Pancreas (tissue), 10 donors: ENCODE measurements at places on chromosomes 3 and 15.

DNA sequence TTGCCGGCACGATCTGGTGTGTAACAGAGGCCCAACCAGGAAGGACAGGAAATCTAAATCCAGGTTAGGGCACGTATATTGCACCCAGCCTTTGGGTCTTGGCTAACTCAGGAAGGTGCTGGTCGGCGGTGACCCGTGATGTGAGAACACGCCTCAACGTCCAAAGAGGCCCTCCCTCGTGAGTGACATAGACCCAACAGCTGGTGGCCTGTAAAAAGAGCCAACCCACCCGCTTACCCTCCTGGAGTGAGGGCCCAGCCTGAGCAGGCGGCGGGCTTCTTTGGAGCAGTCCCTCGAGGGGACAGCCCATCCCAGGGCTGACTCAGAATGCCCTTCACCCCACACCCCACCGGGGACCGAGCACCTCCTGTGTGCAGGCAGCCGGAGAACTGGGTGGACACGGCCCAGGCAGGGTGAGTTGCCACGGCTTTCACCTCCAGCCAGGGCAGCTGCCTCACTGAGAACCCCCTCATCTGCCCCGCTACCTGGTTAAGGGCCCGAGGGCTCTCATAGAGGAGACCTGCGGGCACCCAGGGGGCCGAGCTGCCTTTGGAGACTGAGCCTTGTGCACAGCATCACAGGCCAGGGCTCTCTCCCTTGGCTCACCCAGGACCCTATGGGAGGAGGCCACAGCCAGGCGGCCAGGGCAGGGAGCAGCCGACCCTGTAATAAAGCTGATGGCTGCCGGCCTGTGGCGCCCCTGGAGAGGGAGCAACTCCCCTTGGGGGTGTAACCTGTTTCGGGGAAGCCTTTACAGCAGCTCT lies 41.8 kb downstream of the ZNF710 start:
- no peak for DNase-seq

GRCh38 chr15:39232512-39232911 lies 348.4 kb upstream of the THBS1 start:
- no peak for DNase-seq

GRCh38 chr3:179801856-179802255 lies 149.0 kb downstream of the USP13 start:
- no peak for DNase-seq

DNA sequence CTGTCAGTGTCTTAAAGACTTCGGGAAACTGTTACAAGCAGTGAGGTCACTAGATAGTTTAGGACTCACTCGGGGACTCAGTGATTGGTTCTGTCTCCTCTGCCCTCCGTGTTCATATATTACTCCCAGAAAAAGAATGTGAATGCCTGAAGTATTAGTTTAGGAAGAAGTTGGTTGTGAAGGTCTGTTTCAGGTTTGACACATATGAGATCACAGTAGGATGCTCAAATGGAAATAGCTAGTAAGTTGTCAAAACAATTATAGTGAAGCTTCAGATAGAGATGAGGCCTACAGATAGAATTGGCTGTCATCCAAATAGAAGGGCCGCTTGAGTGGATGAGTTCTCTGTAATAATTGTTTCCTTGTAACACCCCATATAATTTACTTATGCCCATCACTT lies 172.6 kb downstream of the PLCL2 start:
- DNase-seq: no peak
